ENCODE measurements at places on chromosomes 1 and 21.

DNA sequence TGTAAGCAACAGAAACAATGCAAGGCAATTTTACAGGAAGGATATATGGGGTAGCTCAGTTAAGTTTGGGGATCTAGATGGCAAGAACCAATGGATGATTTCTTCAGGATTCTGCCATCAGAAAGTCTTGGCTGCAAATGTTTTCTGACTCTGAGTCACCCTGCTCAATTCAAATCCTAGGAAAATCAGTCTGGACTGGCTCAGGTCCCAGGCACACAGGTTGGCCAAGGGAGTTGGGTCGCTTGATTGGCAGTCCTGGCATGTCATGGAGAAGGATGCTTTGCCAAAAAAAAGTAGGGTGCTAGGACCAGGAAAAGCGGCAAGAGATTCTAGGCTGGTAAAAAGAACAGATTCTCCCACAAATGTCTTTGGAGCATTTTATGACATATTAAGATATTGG is 28.9 kb upstream of the S1PR1 start:
- DNase-seq = peak; percentile 34

DNA sequence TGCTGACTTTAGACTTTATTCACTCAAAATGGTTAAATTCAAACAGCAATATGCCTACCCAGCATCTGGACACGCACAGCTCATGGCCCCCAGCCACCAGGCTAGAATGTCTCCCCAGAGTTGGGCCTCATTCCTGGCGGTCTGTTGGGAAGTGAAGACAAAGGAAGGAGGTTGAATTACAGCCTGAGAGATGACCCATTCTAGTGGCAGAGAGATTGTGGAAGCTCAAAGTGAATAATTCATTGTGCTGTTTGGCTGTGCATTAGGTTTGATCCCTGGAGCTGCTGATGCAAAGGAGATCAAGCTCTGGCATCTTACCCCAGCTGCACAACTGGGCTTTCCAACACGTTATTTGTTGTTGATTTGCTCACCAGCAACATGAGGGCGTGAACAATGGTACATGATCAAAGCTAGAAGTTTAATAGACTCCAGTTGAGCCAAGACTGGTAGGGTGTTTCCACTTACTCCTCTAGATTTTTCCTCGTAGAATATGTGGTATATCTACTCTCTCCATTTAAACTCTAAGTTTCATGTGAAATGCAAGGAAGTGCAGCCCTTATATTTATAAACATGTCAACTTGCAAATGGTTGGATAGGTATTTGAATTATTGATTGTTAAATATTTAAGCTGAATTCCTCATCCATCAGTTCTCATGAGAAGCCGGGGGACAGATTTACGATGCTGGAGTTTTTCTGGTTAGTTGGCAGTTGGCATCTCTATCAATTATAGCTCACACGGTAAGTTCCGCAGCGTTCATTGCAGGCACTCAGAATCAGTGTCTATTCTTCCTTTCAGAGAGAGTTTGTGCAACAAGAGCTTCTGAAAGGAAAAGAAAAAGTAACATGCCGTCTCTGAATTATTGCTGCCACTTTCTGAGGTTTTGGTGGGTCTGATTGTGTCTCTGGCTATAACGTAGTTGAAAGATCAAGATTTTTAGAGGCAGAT is 222.7 kb downstream of the TM2D1 start:
- no peak for DNase-seq

DNA sequence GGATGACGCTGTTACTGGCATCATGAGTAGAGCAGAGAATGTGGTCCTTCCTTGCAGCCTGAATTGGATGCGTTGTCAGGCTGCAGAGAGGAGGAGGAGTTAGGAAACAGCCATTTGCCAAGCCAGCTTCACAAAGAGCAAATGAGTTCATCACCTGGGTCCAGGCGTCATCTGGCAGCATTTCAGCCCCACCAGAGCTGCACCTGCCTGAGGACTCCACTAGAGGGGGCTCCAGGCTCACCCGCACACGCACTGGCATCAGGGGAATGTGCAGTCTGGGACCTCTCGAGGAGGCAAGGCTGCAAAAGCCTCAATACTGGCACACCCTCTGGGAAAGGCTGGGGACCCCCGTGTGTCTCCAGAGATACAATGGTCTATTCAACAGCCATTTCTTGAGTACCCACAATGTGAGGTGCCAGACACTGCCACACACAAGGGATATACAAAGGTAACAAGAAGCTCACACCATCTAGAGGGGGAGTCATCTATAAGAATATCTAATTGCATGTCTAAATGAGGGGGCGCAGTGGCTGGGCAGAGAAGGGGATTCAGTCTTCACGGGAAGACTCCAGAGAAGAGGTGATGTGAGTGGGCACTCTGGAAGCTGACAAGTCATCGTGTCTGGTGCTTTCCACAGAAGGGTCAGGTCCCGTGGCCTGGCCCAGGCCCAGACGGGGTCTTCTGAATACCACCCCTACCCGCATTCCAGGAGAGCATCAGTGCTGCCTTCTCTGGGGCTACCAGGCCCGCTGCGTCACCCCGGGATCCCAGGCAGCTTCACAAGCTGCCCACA is 53.5 kb upstream of the CNTN2 start:
- DNase-seq = peak; percentile 54

DNA sequence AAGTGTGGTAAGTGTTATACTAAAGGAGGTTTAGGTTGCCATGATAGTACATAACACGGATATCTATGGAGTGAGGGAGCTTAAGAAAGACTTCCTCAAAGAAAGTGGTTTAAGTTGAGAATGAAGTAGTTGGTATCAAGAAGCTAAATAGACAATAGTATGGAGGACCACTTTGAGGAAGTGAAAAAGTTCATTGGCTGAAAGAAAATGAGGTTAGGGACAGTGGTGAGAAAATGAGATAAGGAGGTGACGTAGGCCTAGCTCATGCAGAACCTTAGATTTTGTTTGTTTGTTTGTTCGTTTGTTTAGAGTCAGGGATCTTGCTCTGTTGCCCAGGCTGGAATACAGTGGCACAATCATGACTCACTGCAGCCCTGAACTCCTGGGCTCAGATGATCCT is 72.2 kb upstream of the PPIH start:
- DNase-seq = no peak

GRCh38 chr1:97508653-97509218 is 412.1 kb downstream of the DPYD start:
- DNase-seq = no peak

DNA sequence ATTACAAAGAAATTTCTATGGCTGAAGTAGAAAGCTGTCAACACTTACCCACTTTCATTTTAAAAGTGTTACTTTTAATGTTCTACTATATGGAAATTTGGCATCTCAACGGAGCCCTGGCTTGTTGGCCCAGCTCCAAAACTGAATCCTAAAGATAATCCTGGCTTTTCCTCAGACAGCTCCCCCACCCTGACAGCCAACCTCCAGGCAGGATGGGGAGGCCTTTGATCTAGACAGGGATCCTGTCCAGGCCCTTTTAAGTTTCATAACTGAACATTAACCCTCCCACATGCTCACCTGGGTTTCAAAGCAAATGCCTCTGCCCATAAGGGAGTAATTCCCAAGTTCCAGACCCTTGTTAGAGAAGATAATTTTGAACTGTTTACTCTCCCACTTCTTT is 99.3 kb upstream of the RALGPS2 start:
- no peak for DNase-seq

- no peak for DNase-seq
Observed at GRCh38 chr1:113048064-113048463, 24.9 kb upstream of the LRIG2 start.

- DNase-seq = peak; percentile 5
Observed at GRCh38 chr1:116256286-116256649, 116.8 kb upstream of the ATP1A1 start.

GRCh38 chr1:245261786-245262185 is 107.0 kb downstream of the KIF26B start:
- DNase-seq = no peak

DNA sequence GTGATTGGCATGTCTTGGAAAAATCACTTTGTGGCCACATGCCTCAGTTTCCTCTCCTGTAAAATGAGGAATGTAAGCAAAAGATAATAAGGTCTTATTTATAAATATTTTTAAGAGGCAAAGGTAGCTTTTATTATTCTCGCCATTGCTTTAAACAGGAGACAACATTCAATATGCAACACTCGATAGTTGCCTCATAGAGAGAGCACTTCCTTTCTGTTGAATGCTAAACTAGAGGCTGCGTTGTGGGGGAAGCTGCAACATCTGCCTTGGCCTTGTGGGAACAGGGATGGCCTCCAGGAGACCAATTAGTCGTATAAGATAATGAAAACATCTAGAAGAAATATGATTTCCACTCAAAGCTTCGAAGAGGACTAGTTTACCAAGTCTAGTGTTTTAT is 3.5 kb downstream of the OSCP1 start:
- no peak for DNase-seq

GRCh38 chr1:205179842-205180241 is 31.7 kb downstream of the DSTYK start:
- DNase-seq = peak; percentile 37

- no peak for DNase-seq
Observed at GRCh38 chr1:30665216-30666010, 58.0 kb downstream of the MATN1 start.

- DNase-seq = no peak
Observed at GRCh38 chr1:39277879-39278278, 73.4 kb downstream of the MACF1 start.

DNA sequence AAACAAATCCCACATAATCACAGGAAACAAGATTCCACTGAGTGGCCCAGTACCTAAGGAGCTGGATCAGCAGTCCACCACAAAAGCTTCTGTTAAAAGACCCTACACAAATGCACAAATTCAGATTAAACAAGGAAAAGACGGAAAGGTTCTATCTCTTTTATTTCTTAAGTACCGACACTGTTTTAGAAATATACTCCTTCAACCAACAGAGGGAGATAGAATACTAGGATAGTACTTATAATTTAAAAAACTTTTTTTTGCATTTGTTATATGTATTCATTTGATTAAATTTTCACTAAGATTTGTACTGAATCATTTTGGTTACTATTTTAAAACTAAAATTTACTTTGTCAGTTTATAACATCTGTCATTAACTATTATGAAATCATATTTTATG is 12.5 kb downstream of the CDC7 start:
- DNase-seq = no peak

DNA sequence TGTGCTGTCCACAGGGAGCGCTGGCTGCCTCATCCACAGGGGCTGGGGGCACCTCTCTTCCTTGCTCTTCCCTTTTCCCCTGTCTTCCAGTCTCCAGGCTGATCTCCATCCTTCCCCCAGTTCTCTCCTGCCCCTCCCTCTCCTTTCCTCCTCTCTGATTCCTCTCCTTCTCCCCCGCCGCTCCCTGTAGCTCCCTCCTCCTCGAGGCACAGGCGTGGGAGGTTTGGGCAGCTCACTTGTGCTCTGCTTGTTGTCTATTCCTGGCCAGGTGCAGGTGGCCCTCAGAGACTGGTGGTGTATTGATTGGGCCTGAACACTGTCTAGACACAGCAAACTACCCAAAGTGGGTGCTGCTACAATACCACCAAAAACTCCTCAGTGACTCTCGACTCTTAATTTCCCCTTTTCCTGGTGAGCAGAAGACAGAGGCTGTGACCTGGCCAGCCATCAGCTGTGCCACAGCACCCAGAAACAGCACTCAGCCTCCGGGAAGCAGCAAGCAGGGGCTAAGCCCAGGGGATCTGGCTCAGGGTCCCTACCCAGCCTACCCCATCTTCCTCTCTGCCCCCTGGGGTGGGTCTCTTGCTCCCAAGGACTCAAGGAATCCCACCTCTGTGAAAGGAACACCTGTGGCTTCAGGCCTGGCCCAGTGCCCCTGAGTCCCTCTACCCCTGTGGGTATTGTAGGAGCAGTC is 93.3 kb downstream of the DDX20 start:
- no peak for DNase-seq

DNA sequence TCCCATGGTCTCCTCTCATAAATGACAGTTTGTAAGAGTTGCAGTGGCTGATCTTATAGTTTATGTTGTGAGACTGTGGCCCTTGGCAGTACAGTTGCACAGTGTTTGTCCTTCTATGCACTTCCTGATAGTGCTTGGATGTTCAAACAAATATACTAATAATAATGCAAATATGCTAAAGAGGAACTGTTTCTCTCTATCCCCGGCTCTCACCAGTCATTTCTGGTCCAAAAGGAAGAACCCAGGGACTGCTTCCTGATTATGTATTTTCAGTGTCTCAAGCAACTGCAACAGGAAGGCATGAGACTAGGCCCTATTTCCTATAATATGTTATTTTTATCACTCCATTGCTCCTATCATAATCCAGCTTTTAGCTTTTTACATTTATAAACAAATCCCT is 17.0 kb upstream of the SUCO start:
- no peak for DNase-seq

DNA sequence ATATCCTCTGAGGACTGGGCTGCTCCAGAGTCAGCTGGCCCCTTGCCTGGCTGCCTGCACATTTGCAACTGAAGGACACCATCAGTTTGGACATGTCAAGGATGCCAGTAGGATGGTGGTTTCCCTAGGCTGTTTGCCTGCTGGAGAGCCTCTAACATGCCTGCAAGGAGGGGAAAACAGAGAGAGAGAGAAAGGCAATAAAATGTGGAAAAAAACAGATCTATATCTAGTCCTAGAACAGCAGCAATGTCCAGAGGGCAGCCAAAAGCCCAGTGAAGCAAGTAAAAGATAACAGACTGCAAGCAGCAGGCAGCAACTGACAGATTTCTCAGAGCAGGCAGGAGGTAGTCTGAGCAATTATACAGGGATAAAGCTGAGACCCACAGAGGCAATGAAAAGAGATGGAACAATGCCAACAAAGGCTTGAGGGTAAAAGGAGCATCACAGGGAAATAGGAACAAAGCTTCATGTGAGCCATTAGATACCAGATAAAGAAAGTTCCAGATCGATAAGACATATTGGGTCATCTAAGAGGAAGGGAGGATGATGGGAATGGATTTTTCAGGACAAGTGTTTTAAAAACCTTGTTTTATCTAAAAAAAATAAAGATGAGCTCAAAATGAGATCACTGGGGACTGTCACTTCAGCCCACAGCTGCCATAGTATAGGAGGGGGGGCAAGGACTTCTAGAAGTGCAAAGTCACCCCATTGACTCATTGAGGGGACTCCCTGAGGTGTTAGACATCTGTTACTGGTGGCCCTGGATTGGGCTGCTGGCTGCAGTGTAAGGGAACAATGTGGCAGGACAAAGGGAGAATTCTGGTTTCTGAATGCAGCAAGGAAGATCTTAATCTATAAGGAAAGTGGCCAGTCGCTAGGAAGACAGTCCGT is 38.6 kb upstream of the GADD45A start:
- peak; percentile 92 for DNase-seq

DNA sequence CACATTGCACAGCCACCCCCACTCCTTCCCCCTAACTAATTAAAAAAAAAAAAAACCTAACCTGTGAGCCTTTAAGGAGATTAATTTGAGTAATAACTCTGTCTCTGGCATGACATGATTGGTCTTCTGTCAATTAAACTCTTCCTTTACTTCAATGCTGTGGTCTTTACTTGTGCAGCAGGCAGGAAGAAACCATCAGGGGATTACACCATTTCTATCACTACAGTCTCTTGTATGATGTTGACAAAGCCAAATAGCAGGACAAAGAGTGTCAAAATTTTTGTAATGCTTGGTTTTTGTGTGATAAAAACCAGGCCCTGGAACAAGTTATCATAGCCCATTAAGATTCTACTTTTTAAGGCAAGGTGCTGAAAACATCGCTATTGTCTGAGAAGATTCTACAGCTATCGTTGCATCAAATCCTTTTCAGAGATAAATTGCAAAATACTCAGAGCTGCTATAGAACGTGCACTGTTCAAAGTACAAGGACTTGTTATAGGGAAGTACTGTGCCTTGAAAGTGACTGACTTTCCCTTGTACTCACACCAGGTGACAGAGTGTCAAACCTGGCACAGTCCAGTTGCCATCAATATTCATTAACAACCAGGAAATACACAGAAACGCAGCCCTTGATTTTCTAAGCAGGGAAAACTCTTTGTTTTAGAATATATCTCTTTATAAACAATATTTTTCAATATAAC is 37.7 kb downstream of the LHX9 start:
- no peak for DNase-seq
